ENCODE measurements at places on chromosomes 5 and 9.

GRCh38 chr9:6944093-6944551 lies 186.3 kb downstream of the KDM4C start:
- DNase-seq: no peak

DNA sequence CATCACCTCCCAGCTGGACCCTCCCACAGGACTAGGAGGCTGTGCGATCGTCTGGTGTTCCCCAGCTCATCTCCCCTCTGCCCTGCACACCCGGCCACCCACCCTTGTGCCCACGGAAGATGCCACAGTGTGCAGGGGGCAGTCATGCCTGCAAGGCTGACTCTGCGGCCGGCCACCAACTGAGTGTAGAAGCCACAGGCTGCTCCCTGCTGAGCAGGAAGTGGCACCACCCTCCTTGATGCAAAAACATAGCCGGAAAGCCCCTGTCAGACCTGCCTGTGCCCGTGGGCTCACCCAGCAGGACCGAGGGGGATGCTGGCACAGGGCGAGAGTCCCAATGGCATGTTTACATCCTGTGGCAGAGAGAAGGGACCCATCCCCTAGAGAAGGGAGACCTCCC lies 40.3 kb upstream of the SLC12A7 start:
- DNase-seq: no peak

DNA sequence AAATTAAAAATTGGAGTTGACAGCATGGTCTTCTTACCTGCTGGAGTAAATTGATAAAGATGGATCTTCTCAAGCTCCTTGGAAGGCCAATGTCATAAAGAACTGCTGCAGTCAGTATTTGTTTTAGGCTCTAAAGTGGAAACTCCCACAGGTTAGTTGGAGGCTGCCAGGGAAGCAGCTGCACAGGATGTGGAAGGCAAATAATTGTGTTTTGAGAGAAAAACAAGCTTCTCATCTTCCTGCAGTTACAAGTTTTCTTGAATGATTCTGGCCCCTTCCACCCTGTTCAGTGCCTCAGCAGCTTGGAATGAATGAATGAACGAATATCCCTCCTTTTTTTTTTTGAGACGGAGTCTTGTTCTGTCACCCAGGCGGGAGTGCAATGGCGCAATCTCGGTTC lies 13.9 kb downstream of the MROH2B start:
- DNase-seq: no peak

GRCh38 chr5:102649731-102650130 lies 105.4 kb upstream of the PAM start:
- no peak for DNase-seq

DNA sequence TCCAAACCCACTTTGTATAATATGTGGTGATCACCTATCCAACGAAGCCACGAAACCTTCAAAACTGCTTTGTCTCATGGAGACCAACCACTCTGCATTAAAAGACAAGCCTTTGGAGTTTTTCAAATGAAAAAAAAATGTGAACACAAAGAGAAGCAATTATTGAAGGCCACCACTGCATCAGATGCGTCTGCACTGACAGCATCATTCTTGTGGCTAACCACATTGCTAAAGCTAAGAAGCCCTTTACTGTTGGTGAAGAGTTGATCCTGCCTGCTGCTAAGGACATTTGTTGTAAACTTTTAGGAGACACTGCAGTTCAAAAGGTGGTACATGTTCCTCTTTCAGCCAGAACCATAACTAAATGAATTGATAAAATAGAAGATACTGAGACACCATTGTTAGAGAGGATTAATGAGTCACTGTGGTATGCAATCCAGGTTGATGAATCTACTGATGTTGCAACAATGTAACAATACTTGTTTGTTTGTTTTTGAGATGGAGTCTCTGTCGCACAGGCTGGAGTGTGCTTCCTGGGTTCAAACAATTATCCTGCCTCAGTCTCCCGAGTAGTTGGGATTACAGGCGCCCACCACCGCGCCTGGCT lies 45.4 kb downstream of the TAF11L14 start:
- DNase-seq: no peak

GRCh38 chr5:175133185-175133584 lies 310.8 kb downstream of the DRD1 start:
- no peak for DNase-seq

DNA sequence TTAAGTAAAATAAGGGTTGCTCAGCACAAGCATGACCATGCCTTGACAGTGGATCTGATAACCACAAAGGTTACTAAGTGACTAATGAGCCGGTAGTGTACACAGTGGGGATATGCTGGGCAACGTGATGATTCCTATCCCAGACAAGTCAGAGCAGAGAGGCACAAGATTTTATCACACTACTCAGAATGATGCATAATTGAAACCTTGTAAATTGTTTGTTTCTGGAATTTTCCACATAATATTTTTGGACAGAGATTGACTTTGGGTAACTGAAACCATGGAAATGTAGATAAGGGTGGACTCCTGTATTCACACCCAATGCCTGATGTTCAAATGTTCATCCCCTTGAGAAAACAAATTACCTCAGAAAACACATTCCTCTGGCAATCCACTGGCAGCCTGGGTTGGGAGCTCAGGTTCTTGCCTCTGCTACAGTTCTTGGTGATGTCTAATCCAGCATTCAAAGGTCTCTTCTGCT lies 16.2 kb upstream of the ERAP1 start:
- DNase-seq: peak; percentile 78

- no peak for DNase-seq
Observed at GRCh38 chr5:72790186-72790585, 26.3 kb upstream of the TNPO1 start.

DNA sequence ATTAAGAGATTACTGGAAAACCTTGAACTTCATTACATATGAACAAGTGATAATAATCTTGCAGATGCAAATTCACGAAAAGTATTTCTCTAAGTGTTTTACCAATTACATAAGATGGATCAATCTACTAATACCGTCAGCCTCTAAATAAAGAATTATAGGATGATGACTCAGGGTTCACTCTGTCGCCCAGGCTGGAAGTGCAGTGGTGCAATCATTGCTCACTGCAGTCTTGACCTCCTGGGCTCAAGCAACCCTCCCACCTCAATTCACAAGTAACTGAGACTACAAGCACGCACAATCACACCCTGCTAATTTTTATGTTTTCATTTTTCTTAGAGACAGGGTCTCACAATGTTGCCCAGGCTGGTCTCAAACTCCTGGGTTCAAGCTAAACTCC lies 56.1 kb downstream of the CHD1 start:
- DNase-seq: no peak

- DNase-seq: no peak
Observed at GRCh38 chr5:15959370-15960164, 220.0 kb downstream of the MARCHF11 start.

DNA sequence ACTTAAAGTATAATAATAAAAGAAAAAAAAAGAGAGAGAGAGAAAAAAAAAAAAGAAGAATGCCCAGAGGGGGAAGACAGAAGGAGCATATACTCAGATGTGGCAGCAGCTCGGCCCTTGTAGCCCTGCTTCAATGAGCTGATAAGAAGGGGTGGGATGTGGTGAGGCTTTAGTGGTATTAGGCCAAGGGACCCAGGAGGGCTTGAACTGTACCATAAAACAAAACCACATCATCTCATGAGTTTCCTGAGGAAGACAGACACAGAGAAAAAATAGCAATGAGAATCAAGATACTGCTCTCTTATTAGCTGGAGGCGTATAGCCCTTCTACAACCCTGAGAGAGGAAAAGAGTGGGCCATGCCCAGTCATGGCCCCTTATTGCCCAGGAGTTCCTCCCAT lies 72.8 kb downstream of the SLC1A1 start:
- DNase-seq: no peak

- DNase-seq: no peak
Observed at GRCh38 chr9:130994135-130995085, 14.6 kb upstream of the LAMC3 start.

GRCh38 chr5:42989190-42989589 lies 50.9 kb downstream of the ANXA2R start:
- no peak for DNase-seq

GRCh38 chr9:112166176-112167140 lies 8.6 kb downstream of the SUSD1 start:
- no peak for DNase-seq

- DNase-seq: no peak
Observed at GRCh38 chr5:28751396-28751795, 1713.0 kb upstream of the CDH9 start.

DNA sequence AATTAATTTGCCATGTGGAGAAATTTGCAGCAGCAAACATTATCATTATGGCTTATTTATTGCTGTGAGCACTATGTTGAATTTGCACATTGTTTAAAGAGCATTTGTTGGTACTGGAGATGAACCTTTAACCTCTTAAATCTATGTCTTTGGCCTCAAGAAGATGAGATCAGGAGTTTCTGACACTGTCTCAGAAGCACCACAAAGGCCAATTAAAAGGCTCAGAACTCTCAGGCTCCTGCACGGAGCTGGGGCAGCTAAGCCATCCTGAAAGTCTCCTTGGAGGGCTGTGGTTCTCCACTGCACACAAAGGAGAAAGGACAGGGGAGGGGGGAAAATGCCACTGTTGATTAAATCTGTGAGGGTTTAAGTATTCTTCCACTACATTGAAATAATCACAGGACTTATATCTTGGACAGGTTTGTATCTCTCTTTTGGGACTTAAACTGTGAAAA lies 33.1 kb downstream of the ZNF366 start:
- DNase-seq: no peak

- no peak for DNase-seq
Observed at GRCh38 chr5:147547730-147548129, 37.9 kb upstream of the DPYSL3 start.

DNA sequence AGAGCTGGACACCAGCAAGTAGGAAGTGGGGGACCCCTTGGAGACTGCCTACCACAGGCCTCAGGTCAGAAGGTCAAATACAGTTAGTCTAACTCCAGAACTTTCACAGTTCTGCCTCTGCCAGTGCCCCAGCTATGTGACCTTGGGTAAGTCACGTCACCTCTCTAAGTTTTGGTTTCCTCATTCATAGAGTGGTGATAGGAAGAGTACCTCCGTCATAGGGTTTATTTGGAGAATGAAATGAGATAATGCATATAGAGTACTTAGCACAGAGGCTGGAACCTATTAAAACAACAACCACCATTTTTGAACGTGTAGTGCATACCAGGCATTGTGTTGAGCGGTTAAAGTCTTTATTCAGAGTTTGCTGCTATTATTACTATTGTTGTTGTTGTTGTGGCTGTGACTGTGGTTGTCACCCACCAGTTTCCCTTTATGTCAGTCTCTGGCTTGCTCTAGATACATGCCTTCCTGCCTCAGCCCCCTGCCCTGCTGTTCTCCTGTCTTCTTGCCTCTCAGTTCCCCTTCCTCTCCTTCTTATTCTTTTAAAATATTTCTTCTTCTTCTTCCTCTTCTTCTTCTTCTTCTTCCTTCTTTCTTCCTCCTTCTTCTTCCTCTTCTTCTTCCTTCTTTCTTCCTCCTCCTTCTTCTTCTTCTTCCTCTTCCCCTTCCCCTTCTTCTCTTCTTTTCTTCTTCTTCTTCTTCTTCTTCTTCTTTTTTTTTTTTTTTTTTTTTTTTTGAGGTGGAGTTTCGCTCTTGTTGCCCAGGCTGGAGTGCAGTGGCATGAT lies 67.8 kb downstream of the RALGPS1 start:
- no peak for DNase-seq

- DNase-seq: no peak
Observed at GRCh38 chr9:134632329-134632728, 9.3 kb upstream of the COL5A1 start.

DNA sequence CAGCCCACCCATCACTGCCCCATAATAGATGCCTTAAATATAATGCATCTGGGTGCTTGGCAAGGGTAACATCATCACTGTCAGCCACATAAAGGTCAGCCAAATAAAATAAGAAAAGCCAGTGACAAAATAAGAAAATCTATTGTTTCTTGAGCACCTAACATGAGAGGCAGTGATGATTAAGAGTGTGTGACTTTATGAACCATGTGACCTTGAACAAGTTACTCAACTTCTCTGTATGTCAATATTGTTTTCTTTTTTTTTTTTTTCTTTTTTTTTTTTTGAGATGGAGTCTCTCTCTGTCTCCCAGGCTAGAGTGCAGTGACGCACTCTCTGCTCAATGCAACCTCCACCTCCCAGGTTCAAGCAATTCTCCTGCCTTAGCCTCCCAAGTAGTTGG lies 98.7 kb downstream of the CDK5RAP2 start:
- no peak for DNase-seq

- no peak for DNase-seq
Observed at GRCh38 chr9:135341612-135342169, 137.9 kb upstream of the PPP1R26 start.

DNA sequence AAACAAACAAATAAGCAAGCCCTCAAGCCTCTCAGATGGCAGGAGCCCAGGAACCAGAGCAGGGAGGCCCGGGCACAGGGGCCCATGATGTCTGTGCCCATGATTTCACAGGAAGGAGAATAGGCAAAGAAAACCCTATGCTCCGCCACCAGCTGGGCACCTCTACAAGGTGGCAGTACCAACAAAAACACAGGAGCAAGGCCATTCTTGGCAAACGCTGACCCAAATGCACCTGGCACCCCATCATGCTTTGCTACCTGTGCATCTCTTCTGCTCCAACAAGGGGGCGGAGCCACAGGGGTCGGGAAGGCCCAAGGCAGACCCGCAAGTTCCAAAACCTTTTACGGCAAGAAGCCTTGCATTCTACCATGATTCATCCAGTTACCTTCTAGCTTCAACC lies 3.1 kb downstream of the BRD3 start:
- DNase-seq: no peak

DNA sequence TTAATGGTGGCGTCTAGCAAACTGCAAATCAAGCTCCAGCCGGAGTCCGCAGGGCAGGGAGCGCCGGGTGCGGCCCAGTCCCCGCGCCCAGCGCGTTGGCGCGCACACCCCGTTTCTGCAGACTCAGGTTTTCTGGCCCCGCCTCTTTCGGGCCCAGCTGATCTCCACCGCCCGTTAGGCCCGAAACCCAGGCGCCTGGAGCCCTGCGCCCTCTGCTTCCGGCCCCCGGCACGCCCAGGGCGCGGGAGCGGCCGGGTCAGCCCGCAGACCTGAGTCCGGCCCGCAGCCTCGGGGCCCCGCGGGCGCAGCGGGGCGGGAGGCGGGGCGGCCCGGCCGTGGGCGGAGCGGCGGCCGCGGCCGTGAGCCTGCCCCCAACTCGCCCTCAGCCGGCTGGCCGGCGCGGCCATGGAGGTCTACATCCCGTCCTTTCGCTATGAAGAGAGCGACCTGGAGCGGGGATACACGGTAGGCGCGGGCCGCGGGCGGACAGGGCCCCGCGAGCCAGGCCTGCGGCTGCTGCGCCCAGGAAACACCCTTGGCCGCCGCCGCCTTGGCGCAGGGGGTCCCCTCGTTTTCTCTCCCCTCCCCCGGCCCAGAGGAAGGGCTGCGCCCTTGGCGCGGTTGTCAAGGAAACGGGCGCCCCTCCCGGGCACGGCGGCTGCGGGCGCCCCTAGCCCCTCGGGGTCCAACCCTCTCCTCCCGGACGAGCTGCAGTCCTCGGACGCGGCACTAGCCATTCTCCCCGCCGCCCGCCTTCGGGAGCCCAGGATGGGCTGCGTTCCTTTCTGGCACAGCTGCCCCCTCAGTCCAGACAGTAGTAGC lies at the start of gene SNX24:
TSS of gene SNX24 (plus strand) at position 385 of the 822 bp plus-strand sequence. CDS start at position 406, 21 bp downstream.
- no peak for DNase-seq

GRCh38 chr5:131164191-131165118 lies 601 bp downstream of the HINT1 start:
- DNase-seq: no peak
